ENCODE measurements at places on chromosomes 11 and 22.

GRCh38 chr11:113242060-113242459 is 72.3 kb upstream of the TTC12 start:
- no peak for DNase-seq

DNA sequence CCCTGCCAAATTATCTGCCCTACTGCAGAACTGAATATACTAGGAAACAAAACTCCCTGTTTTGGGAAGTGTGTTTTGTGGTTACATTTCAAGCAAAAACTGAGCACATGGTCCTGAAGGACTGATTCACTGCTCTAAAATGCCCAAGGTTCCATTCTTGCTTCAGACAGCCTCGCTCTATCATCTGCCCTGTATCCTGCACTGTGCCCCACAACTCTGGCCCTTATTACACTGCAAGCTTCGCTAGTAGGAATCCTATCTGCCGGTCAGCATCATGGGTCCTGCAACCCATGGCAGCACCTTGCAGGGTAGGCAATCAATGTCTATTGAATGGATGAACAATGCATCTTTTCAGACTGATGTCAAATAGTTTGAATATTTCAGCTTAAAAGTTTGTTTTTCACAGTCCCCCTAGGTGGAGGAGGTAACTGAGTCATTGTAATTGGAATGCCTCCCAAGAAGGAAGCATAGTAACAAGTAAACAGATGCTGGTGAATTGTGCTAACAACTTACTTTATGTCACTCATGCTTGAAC is 21.3 kb downstream of the LAYN start:
- no peak for DNase-seq

GRCh38 chr11:81995889-81996288 is 737.8 kb downstream of the FAM181B start:
- DNase-seq: no peak

DNA sequence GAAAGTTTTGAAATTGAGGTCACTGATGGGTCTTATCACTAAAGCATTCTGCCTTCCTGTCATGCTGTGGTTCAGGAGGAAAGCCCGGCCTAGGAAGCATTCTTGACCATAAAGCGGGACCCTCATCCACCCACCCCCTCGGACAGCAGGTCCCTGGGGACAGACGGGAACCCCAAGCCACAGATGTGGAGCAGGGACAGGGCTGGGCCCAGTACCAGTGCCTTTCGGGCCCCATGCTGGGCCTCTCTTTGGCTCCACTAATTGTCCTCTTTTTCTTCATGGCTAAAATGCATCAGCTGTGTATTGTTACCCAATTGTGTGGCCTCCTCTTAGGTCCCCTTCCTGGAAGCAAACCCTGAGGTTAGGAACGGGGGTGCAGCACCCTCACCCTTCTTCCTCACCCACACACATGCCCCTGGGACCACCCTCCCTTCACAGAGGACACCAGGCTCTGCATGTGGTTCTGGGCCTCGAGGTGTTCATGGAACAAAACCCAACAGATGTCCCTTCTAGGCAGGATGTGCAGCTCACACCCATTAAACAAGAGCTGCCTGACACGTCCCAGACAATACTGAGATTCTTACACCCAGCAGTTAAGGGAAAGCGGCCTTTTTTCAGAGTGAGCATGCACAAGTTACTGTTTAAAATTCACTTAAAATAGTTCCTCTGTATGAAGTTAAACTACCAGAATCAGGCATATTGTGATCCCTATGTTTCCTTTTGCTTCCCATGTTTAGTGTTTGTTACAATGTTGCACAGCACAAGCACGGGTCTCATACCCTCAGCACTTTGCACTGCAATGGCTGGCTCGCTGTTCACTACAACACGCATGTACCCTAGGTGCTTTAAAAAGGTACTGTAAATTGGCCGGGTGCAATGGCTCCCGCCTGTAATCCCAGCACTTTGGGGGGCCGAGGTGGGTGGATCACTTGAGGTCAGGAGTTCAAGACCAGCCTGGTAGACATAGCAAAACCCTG is 807.6 kb downstream of the BRD1 start:
- DNase-seq: no peak

DNA sequence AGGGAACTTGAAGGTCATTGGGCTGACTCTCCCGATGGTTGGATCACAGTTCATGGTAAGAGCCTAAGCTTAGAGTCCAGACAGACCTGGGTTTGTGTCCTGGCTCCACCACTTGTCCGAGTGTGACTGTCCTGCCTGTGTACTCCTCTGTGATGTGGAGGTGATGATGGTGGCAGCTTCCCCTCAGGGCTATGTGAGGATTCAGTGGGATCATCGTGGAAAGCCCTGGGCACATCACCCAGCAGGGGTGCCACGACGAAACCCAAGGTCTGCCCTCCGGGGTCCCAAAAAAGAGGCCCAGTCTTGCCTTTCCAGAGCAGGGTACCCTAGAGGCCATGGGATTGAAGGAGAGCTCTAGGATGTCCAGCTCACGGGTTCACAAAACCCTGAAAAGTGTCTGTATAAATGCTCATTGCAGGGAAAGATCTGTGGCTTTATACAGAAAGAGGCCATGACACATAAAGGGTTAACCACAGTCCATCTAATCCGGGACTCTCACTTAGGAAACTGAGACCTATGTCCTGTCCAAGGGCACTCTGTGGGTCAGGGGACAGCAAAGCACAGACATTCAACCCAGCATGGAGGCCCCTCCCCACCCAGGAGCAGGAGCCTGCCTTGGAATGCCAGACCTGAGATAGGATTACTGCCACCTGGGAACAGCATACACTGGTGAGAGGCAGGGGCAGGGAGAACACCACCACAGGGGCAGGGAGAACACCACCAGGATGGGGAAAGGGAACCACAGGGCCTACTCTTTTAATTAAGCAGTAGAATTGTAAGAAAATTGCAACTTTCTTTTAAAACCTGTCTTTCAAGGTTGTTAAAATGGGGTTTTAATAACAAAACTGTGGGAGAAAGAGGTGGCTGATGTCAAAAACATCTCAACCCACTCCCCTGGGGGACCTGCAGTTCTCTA is 51.3 kb downstream of the IGLL5 start:
- DNase-seq: no peak

DNA sequence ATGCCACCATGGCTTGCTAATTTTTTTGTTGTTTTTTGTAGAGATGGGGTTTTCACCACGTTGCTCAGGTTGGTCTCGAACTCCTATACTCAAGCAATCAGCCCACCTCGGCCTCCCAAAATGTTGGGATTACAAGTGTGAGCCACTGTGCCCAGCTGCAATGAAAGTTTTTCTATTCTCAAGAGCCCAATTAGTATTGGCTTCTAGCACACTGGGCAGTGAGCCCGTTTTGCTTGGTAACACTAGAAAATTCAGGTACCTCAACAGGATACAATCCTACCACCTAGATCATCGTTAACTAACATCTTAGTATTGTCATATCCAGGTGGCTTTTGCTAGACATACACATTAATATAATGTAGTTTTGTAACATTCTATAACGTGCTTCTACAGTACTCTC is 19.0 kb downstream of the SEC14L3 start:
- DNase-seq: no peak

GRCh38 chr11:92070026-92070889 is 154.4 kb upstream of the FAT3 start:
- no peak for DNase-seq

- no peak for DNase-seq
Observed at GRCh38 chr22:50173311-50173982, 2.9 kb downstream of the PANX2 start.

- DNase-seq: no peak
Observed at GRCh38 chr11:128879817-128880216, 11.3 kb upstream of the KCNJ5 start.

GRCh38 chr22:37090920-37091695 is 18.4 kb downstream of the TMPRSS6 start:
- DNase-seq: no peak

GRCh38 chr22:49090853-49091135 is 736.9 kb downstream of the BRD1 start:
- DNase-seq: no peak

GRCh38 chr11:30023074-30023473 is 6.2 kb upstream of the KCNA4 start:
- no peak for DNase-seq

DNA sequence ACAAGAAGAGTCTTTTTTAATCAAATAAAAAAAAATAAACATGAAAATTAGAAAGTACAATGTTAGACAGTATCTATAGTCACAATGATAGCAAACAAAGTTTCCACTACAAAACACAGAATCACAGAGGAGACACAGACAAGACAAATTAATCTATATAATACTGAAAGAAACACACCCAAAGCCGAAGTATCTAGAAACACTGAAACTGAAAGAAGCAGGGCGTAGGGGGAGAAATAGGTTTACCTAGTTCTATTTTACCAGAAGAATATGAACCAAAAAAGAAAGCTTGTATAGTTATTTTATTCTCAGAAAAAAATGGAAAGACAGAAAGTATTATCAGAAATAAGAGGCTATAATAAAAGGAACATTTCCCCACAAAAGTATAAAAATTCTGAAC is 27.1 kb upstream of the NUP50 start:
- DNase-seq: no peak

GRCh38 chr22:32795214-32795596 is 6.3 kb upstream of the TIMP3 start:
- DNase-seq: no peak

GRCh38 chr11:72950685-72951084 is 136.5 kb downstream of the ATG16L2 start:
- DNase-seq: peak; percentile 25

DNA sequence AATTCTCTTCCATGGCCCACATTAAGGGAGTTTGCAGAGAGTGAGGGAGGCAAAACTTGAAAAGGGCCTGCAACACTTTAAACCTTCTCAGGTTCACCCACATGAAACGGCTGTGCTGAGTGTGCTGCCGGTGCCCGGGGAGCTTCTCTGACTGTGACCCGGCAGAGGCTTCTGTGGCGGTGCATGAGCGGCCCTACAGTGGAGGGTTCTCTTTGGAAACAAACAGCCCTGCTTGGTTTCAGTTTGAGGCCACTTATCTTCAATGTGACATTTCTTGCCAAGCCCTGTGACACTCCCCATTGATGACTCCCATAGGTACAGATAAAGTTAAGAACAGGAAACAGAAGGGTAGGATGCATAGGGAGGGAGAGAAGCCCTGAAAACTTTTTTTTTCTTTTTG is 31.8 kb downstream of the FAM118A start:
- DNase-seq: no peak

DNA sequence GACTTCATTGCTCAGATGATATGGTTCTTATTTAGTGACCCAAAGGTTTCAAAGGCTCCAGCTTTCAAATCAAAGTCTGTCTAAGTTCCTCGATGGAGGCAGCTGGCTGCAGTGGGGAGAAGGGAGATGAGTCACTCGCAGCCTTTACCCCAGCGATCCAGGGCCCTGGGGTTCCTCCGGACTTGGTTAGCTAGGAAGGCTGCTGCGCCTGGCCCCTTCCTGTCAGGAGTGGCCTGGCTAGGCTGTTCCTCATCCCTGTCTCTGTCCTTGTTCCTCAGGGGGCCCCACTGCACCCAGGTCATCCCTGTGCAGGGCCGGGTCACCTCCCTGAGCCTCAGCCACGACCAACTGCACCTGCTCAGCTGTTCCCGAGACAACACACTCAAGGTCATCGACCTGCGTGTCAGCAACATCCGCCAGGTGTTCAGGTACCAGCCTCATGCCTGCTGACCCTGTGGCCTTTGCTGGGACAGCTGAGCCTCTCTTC is 13.9 kb downstream of the ATG16L2 start:
- DNase-seq: no peak

DNA sequence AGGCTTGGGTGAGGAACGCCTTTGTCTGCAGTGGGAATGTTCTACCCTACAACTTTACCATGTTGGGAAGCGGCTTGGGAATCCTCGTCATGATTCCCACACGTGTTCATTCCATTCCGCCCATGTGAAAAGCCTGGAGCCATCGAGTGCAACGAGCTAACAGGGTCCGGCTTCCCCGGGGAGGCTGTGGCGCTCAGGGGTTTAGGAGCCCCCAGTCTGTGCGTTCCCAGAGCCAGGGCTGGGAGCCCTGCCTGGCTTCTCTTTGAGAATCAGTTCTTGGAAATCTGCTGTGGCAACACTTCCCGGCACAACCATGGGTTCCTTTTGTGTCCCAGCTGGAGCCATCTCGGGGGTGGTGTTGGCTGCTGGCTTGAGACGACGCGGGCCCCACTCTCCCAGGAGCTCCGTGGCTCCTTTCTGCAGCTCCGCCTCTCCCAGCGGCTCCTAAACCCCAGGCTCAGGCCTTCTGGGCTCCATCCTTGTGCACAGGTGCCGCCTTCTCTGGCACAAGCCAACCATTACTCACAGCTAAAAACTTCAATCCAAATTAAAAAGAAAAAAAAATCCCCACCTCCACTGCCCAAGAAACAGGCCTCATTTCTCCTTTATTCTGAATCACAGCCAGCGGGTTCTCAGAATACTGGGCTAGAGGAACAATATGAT is 18.7 kb upstream of the PPFIA1 start:
- no peak for DNase-seq

GRCh38 chr11:9247863-9248262 is 17.3 kb downstream of the DENND5A start:
- DNase-seq: no peak

DNA sequence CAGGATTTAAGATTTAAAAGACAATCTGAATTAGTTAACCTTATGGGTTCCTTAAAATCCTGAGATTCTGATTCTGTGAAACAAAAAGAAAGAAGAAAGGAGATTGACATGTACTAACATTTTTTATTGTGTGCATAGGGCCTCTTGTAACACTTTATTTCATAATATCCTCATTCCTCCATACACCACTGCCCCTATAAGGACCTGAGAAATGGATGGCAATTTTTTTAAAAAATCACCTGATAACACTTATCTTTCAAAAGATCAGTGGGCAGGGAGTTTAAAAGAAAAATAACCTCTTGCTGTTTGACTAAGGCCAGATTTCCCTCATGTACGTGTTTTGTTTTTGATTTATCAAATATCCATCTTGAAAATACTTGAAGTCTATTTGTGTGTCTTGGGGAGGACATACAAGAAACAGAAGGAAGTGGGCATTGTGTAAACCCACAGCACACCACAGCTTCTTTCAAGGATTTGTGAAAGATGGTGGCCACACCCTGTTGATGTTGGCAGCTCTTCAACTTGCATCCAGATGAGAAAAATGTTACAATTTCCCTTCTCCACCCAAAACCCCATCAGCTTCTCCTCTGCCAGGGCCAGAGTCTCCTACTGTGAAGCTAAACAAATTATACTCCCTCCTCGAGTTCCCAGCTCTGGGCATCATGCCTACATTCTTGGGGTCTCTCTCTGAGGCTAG is 35.0 kb upstream of the MPEG1 start:
- DNase-seq: no peak

GRCh38 chr11:7871056-7871455 is 60.0 kb downstream of the OR10A6 start:
- DNase-seq: no peak

GRCh38 chr11:106012744-106013143 is 9.3 kb downstream of the MSANTD4 start:
- DNase-seq: no peak

DNA sequence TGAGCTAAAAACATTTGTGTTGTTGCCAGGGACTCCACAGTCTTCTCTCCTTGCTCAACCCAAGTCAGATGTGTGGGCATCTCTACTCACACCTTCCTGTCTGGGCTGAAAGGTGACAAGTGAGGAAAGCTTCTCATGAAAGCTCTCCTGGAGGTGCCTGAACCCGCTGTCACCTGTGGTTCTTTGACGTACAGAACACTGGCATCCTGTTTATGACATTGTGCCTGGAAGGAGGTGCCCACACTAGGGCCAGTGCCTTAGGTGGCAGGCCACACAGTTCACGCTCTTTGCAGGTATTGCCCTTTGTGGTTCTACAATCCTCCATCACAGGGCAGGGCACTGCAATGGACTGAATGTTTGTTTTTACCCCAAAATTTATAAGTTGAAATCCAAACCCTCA is 108.5 kb downstream of the CD44 start:
- DNase-seq: no peak

- no peak for DNase-seq
Observed at GRCh38 chr11:32704261-32704660, 90.2 kb downstream of the CCDC73 start.
